ENCODE measurements at places on chromosomes 2 and 18.

GRCh38 chr2:17104454-17104853 lies 413.8 kb downstream of the RAD51AP2 start:
- no peak for DNase-seq

DNA sequence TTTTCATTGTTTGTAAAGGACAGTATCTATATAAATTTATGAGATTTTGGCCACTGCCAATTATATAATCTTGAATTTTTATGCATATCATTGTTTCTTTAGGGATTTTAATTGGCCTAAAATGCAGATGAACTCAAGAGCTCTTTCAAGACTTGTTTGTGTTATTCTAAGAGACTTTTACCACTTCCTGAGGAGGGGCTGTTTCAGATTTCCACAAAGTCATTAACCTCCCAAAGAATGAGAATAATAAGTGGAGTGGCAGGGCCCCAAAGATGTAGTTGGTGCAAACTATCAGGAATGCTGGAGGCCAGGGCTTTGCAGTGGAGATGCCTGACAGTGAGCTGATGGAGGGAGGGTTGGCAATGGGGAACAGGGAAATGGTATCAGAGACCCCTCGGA lies 15.5 kb upstream of the ACVR1 start:
- no peak for DNase-seq

- DNase-seq: no peak
These were observed 320.1 kb downstream of the CYP26B1 start for GRCh38 chr2:71827524-71827901.

- no peak for DNase-seq
These were observed 817 bp downstream of the DSC2 start for GRCh38 chr18:31101183-31102024.

- DNase-seq: no peak
These were observed 263.1 kb downstream of the DCDC2C start for GRCh38 chr2:3966470-3966869.

DNA sequence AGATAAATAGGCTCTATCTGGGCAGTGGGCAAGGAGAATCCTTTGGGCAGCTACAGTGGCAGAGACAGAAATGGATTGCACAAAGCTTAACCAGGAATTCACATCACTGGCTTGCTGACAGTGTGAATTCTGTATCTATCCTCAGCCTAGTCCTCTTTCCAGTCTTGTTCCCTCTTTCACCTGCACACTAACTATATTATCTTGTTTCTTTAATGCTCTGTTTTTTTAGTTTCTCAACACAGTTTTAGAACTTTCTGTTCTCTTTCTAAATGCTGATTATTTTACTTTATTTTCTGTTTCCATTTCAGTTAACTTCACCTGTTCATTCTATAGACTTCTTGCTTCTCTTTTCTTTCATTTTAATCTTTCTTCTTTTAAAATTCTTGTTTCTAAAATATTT lies 66.4 kb downstream of the LINC00305 start:
- DNase-seq: no peak

- DNase-seq: no peak
These were observed 97.7 kb upstream of the CAB39 start for GRCh38 chr2:230614913-230615332.

DNA sequence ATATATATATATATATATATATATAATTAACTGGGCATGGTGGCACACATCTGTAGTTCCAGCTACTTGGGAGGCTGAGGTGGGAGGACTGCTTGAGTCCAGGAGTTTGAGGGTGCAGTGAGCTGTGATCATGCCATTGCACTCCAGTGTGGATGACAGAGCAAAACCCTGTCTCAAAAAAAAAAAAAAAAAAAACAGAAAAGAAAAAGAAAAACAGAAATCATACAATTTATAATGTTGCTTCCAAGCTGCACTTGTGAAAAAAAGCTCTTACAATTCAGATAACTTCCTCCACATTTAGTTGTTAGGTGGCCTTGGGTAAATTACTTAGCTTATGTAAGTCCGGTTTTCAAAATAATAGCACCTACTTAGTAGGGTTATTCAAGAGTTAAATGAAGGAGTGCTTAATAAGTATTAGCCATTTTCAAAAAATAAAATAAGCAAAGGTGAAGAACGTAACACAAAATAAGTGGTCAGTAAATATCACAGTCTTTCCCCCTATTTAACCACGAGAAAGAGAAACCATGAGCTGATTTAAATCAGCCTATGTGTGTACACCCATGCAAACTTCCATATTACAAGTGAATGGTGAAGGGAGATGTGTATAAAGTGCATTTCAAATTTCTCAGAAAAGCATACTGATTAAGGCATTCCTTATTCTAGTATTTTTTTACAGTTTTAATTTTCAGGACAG lies 2.3 kb downstream of the WIPF1 start:
- DNase-seq: no peak

GRCh38 chr2:101127319-101128056 lies 23.7 kb downstream of the TBC1D8 start:
- no peak for DNase-seq

GRCh38 chr2:133045787-133046186 lies 375.8 kb upstream of the LYPD1 start:
- DNase-seq: no peak

DNA sequence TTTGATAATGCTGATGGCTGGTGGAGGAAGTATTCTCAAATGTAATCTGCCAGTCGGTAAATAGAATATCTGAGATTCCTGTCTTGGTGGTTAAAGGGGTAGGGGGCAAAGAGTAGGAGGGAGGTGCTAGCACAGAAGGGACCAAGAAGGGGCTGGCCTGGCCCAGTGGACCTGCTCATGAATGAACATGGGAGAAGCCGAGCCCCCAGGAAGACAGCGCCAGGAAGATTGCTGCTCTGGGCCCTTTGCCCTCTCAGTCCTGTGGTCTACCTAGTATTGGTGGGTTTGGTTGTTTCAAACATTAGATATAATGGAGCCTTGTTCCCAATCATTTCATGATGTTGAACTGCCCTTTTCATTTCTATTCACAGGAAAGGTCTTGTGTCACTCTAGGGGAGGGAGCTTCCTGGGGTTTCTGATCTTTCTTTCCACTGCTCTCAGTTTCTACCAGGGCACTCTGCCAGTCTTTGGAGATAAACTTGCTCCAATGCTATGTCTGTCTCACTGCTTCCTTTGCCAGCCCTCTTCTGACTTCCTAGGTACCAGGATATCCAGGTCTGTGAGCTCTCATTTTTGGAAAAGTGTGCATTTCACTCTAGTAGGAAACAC lies 5.3 kb upstream of the MOCOS start:
- DNase-seq: no peak

- no peak for DNase-seq
These were observed 33.6 kb upstream of the SNED1 start for GRCh38 chr2:240964704-240965295.

DNA sequence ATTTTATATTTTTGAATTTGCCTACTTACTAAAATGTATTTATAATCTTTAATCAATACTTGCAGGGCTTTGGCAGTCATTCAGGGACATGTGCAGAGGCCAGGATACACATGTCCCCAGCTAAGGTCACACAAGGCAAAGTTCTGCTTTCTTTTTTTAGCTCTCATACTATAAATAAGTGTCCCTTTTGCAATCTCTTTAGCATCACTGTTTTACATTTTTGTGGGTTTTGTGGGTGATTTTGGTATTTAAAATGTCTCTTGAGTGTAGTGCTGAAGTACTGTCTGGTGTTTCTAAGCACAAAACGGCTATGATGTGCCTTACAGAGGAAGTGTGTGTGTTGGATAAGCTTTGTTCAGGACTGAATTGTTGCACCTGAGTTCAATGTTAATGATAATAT lies 309.0 kb upstream of the GULP1 start:
- DNase-seq: no peak

DNA sequence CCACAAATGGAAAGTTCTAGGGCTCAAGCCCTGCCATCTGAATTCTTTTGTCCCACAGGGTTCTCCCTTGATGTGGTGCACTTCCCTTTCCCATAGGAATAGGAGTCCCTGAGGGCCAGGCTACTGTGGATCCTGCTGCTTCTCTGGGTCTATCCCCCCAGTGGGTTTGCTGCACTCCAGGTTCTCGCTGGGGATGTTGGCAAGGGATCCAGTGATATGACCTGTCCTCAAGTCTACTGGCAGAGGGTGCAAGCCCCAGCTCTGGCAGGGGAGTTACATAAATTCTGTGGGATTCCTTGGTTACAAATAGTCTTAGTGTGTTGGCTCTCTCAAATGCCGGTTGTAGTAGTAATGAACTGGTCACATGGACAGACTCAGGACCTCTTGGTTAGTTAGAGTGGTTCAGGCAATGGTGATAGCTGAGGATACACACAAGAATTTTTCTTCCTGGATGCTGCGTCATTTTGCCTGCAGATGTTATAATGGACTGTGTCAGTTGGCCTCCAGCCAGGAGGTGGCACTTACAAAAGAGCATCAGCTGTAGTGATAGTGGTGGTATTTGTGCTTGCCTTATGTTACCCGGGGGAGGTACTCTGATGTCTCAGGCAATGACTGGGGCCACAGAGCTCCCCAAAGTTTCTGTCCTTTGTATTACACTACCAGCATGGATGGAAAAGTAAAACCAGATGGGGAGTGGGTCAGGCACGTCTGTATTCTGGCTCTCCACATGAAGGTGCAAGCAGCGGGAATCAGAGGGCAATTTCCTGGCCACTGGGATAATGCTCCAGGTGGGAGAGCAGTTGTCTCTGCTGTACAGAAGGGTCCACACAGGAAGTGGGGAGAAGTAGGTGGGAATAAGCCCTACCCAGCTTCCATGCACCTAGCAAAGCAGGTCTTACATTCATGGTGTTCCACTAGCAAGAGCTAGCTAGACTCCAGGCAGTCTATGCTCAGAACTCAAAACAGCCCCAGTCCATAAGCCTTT lies 267.9 kb downstream of the SOX11 start:
- peak; percentile 84 for DNase-seq

- no peak for DNase-seq
These were observed 33.9 kb downstream of the FBXO15 start for GRCh38 chr18:74113711-74114110.

GRCh38 chr2:151350579-151351195 lies 6.7 kb upstream of the TNFAIP6 start:
- no peak for DNase-seq

GRCh38 chr2:172397148-172397834 lies 30.1 kb upstream of the ITGA6 start:
- DNase-seq: no peak

GRCh38 chr18:78992041-78993011 lies 12.7 kb downstream of the SALL3 start:
- DNase-seq: no peak

- no peak for DNase-seq
These were observed 84.0 kb upstream of the TMEFF2 start for GRCh38 chr2:192278701-192279100.

GRCh38 chr2:160125366-160125765 lies 63.0 kb upstream of the PLA2R1 start:
- no peak for DNase-seq

DNA sequence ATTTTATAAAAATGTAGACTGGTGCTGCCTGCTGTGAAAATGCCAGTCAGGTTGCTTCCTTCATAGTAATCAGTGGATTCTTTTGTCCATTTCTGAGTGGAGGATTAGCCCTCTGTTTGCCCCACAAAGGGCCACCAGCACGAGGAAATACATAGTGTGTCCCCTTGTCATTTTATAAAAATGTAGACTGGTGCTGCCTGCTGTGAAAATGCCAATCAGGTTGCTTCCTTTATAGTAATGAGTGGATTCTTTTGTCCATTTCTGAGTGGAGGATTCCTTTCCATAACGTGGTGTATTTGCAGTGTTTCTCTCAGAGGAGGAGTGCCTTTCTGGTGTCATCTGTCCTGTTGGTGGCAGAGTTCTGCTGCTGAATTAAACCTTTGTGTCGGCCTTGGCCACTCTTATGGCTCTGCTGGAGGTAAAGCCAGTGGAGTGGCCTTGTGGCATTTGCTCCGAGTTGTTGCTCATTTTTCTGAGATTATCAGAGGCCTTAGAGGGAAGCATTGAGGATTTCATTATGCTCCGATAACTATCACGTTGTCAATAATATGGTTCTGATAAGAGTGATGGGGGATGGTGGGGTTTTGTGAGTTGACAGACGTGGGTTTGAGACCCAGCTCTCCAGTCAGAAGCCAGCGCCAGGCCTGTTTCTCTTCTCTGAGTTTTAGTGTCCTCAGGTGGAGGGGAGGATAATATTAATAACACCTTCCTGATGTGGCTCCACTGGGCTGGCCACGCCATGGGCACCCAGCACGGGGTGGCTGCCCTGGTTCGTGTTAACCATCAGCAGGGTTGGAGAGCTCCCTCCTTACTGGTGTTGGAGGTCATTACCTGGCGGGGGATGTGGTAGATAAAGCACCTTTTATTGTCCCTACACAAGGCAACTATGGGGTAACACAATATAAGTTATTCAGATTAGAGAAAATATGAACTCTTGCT lies 96.6 kb downstream of the NEDD4L start:
- DNase-seq: no peak

DNA sequence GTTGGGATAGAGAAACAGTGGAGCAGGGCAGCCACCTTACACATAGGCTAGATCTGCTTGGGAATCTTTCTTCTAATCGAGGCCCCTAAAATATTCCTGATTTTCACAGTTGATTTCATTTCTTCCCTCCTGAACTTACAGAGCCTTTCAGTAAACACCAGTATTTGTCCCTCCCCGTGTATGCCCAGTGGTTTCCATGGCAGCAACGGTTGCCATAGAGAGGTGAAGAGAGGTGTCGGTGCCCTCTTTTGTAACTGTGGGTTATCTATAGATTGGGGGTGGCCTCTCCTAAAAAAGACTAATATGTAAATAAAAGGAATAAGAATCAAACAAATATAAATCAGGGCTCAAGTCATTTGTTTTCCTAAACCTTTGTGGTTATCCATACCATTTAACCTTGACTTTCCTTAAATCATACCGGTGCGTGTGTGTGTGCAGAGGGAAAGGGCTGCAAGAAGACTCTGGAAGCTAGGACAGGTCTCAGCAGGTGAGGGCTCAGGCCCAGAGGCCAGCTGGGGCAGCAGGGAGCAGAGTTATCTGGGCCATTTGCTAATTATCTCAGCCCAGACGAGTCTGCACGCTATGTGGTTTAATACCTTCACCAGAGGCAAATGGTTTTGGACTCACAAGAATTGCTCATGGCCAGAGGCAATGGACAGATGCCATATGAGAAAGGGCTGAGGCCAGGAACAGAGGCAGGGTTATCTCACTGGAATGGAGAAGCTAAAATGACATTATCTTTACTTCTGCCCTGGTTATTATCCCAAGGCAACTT lies 35.5 kb downstream of the LIPG start:
- no peak for DNase-seq

GRCh38 chr2:75065402-75066008 lies 107.1 kb downstream of the POLE4 start:
- no peak for DNase-seq

DNA sequence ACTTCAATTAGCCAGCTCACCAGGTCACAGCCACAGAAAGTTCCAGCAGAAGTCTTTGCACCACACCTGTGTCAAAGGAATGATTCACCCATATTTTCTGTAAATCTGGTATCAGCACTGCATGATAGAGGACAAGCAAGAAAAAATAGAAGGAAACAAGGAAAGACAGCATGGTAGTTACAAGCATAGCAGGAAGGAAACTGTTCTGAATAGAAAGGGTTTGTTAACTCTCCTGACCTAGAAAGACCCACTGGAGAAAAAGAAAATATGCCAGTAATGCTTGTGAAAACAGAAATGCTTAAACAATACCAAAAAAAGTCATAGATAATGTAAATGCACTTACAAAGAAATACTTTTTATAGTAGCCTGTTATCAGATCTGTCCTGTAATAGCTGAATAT lies 40.8 kb downstream of the SCRN3 start:
- no peak for DNase-seq

- DNase-seq: no peak
These were observed 28.5 kb upstream of the MLPH start for GRCh38 chr2:237458519-237458918.

Measured in SHP77 treated with DMSO at 0.1 percent for 48 hours (cell line).